ENCODE measurements at places on chromosomes 16 and 17. TPM values are rescaled to one million over a fixed set of nuclear protein-coding genes. Genes with fewer than 3 reads are reported as not detected.

Gene KRT20
- polyA plus RNA-seq, result not detected

Gene SP6
- 0.93 TPM for polyA plus RNA-seq

Gene NFATC3
- 30.2 TPM for polyA plus RNA-seq

Gene RAB11FIP3
- polyA plus RNA-seq, result 30.0 TPM

Gene RNF157
- 15.4 TPM for polyA plus RNA-seq
